Hindlimb muscle (tissue), 1 donor: ENCODE measurements at places on chromosomes 6 and 20. TPM values are rescaled to one million over a fixed set of nuclear protein-coding genes. Genes with fewer than 3 reads are reported as not detected.

DNA sequence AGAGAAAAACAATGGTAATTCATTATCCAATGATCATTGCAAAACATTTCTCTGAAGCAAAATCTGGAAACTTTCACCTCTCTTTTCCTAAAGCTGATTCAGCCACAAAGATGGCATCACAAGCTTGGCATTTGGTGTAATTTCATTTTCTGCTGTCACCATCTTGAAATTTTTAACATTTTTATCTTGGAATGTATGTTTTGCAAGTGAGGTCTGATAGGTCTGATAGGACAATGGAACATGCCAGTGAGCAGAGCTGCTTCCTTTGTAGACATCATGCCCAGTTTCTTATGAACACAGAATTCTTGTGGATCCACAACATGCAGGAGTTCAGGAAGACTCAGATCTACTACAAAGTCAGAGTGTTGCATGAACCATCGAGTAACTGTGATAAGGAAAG, 969.6 kb downstream of the EYS start:
- DNase-seq, result no peak

DNA sequence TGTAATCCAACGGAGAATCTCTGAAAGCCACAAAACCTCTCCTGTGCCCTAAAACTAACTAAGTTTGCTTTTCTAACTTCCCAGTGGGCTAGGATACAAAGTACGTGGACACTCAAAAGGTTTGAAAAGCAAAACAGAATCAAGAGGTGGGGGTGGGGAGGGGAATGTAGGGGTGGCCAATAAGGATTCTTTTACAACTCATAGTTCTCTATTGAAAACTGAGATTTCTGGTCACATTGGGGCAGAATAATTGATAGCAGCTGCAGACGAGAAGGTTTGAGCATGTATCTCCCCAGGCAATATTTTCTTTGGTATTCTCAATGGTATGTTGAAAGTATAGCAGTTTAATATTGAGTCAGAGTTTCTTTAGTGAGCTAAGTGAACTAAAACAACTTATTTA, 376.7 kb upstream of the CITED2 start:
- DNase-seq, result no peak

PKIB gene
- 0.44 TPM for polyA plus RNA-seq

GRCh38 chr20:15923030-15923776, 650.0 kb downstream of the KIF16B start:
- no peak for DNase-seq

GRCh38 chr6:33208091-33208967, at the start of gene RING1:
Gene RING1 (plus strand): TSS chr6:33208500. CDS start chr6:33208823, 323 bp downstream.
- peak; percentile 91 for DNase-seq

- DNase-seq, result no peak
Measured at GRCh38 chr20:49281913-49282467, 4.1 kb upstream of the ZNFX1 start.
